ENCODE measurements at places on chromosomes 11 and 22.
A peak's percentile ranks its signal among the peaks of the same experiment; 100 is the strongest.

DNA sequence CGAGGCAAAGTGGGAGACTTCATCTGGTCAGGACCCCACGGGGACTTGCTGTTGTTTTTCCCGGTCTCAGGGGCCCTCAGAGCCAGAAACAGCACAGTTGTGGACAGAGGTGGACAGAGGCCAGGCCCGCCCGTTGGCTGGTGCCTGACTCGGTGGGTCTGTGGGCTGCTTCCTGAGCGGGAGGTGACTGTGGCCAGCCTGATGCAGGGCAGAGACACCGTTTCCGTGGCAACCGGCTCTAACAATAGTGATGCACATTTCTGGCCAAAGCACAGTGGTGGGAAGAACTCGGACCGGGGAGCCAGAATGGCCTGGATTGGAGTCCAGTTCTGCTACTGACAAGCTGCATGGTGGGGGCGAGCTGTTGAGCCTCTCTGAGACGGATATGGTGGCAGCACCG lies 58.7 kb upstream of the ATXN10 start:
- no peak for DNase-seq

- no peak for DNase-seq
Observed at GRCh38 chr11:131582021-131582525, 211.7 kb downstream of the NTM start.

- no peak for DNase-seq
Observed at GRCh38 chr22:44409211-44409973, 88.6 kb downstream of the RTL6 start.

- no peak for DNase-seq
Observed at GRCh38 chr11:61124574-61125309, 22.5 kb downstream of the CD5 start.

DNA sequence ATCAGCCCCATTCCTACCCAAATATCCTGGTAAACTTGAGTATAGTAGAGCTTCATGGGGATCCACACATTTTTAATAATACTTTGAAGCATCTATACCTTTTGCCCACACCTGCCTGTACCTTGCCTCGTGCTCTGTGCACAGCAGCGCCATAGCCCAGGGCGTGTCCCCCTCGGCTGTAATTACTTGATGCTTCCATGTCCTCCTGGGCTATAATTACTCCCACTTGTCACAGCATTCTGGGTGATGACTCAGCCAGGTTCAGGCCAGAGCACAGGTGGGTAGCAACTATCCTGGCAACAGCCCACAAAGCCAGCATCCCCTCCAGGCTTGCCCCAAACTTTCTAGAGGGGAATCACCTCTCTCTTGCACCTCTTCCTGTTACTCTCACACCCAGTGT lies 23.7 kb upstream of the SLC36A4 start:
- DNase-seq: peak; percentile 29

- no peak for DNase-seq
Observed at GRCh38 chr11:6437993-6438392, 2.8 kb downstream of the HPX start.

DNA sequence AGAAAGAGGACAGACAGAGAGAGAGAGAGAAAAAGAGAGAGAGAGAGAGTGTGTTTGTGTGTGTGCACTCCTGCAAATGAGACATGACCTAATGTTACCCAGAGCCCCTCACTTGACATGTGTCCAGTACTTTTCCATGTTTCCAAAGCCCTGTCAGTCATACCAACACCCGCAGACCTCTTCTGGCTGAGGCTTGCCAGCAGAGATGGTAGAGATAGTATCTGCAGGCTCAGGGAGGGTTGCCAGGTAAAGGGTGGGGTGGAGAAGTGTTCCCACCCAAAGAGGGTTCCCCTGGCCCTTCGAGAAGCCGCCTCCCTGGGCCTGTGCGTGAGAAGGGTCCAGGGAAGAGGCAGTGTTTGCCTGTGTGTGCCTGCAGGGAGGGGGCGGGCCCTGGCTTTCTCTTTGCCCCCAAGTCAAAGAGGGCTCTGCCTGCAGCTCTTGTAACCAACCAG lies 40.7 kb downstream of the POU2F3 start:
- no peak for DNase-seq

- no peak for DNase-seq
Observed at GRCh38 chr11:85821636-85822035, 10.7 kb upstream of the SYTL2 start.

All from NCI-H2029 (cell line).